Caco-2 (cell line): ENCODE measurements at places on chromosomes 6 and 20. TPM values are rescaled to one million over a fixed set of nuclear protein-coding genes. Genes with fewer than 3 reads are reported as not detected.

The EIF6 gene
- total RNA-seq: 403 and 420 TPM in 2 replicates

The C2 gene
- total RNA-seq: 4.8 and 4.9 TPM in 2 replicates

The TP53TG5 gene
- not detected in 2 replicates for total RNA-seq

The LST1 gene
- total RNA-seq: not detected in 2 replicates

The ADAM33 gene
- 0.12 and 0.23 TPM in 2 replicates for total RNA-seq

The RIN2 gene
- total RNA-seq: 35.2 and 36.7 TPM in 2 replicates

The MROH8 gene
- total RNA-seq: 1.3 and 2.6 TPM in 2 replicates

The C6orf118 gene
- not detected in 2 replicates for total RNA-seq

The PROKR2 gene
- not detected in 2 replicates for total RNA-seq

GRCh38 chr6:30494291-30494861, 5.1 kb downstream of the HLA-E start:
- no peak for DNase-seq

- no peak for DNase-seq
These were observed 41.5 kb upstream of the GJA1 start for GRCh38 chr6:121393731-121394505.

DNA sequence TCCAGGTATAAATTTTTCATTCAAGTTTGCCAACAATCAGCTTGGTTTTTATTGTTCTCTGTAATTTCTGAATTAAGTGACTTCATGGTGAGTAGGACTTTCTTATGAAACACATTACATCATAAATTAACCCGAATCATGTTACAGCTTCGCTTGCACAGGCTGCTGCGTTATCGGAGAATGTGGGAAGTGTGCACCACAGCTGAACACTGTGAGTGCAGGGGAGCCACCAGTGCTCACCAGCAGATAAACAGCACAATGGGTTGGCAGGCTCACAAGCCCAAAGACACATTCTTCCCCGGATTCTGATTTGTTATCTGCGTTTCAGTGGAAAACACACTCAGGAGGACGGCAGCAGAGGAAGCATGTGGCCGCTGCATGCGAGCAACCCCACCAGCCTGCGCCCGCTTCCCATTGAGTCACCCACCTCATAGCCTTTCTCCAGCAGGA, 121.1 kb downstream of the GMDS start:
- DNase-seq: no peak

GRCh38 chr6:46781478-46782378, 11.5 kb upstream of the MEP1A start:
- DNase-seq: peak; percentile 48

DNA sequence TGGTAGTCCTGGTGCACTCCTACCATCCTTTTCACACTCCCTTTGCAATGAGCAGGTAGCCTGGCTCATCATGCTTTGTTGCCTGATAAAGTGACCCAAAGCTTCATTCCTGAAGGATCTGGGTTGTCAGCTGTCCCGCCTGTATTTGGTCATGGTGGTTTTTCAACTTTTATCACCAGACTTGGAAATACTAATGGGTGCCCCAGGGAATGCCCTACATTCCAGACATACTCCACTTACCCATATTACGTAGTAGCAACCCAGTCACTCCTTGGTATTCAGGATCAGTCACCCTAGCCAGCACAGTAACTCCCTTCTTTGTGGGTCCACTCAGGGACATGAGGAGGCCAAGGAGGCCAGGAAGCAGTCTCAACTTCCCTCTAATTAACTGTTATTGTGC, 199.2 kb downstream of the MAFB start:
- no peak for DNase-seq

DNA sequence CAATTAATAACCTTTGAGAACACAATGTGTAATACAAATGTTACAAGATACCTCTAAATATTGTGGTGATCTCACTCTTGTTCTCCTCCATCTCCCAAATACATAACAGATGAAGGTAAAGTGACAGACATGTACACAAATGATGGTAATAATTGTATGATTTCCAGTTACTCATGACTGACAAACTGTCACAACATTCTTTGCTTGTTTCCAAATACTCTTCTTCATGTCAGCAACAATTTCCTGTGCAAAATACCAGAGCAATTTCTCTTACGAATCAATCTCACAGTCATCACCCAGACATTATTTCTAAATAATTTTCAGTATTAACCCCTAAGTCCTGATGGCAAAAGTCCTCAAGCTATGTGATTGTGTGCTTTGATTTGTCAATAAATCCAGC, 92.9 kb downstream of the RPS12 start:
- DNase-seq: no peak

DNA sequence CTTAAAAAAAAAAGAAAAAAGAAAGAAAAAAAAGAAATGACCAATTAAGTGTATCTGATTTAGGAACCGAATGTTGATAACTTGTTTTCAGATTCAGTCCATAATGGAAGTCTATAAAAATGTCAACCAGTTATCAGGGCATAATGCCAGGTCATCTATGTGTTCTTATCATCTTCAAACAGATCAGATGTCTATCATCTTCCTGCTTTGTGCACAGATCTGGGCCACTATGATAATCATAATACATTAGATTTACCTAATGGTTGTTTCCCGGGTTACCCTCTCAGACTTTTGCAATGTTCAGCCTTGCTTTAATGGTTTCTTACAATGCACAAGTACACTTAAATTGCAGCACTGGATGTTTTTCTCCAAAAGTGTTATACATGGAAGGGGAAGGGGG, 100.6 kb downstream of the NKAIN2 start:
- no peak for DNase-seq

GRCh38 chr6:126959765-126960164, 158.7 kb upstream of the RSPO3 start:
- no peak for DNase-seq

- DNase-seq: no peak
These were observed 135.3 kb downstream of the SOBP start for GRCh38 chr6:107625264-107625663.

DNA sequence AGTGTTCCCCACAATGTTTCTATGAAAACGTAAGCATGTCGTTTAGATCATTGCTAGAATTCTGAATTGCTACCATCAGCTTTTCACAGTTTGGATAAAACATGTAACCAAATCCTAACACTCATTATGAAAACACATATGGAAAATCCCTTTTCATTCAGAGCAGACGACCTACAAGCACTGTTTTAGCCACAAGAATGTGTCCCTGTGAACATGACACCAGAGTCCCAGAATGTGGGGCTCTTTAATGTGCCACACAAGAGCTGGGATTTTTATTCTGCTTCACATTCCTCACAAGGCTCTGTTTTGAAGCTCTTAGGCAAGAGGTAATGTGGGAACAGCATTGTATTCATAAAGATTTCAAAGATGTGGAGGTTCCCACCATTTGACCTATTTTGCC, 141.1 kb upstream of the CITED2 start:
- no peak for DNase-seq

DNA sequence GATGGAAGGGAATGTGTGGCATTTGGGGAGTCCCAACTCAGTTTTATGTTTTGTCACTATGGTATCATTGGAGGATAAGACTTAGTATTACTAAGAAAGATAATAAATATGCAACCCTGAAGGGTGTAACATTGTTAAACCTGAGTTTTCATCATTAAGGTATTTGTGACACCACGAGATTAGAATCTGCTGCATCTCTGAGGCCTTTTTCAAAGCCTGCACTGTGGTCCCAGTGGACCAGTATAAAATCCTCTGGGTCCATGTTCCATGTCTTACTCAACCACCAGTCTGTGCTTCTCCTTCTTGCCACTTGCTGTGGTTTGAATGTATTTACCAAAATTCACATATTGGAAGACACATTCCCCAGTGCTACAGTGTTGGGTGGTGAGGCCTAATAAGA, 130.6 kb downstream of the TBX18 start:
- DNase-seq: no peak

- DNase-seq: no peak
These were observed 100.8 kb downstream of the L3MBTL3 start for GRCh38 chr6:130119211-130119610.

DNA sequence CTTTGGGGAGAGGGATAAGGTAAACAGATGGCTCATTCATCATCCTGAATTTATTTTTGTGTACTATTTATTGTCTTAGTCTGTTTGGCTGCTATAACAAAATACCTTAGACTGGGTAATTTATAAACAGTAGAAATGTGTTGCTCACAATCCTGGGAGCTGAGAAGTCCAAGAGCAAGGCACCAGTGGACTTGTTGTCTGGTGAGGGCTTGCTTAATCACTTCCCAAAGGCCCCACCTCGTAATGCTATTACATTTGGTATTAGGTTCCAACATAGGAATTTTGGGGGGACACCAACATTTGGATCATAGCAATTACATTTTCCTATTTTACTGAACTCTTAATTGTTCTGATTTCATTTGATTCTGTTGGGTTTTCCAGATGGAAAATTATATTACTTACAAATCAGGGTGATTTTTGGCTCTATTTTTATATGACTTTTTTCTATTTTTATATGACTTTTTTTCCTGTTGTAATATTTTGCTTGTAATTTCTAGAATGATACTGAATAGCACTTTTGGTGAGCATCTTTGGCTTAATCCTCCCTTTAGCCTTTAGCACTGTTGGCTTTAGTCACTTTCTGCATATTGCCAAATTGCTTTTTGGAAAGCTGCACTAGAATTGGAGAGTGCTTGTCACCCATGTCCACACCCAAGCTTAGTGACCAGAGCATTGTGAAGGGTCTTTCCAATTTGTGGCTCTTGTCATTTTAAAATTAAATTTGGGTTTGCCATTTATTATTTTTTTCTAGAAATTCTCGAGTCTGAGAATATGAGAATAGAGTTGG, 43.7 kb upstream of the TULP4 start:
- DNase-seq: no peak

- DNase-seq: no peak
These were observed 65.4 kb upstream of the SLC22A16 start for GRCh38 chr6:110541701-110542309.

DNA sequence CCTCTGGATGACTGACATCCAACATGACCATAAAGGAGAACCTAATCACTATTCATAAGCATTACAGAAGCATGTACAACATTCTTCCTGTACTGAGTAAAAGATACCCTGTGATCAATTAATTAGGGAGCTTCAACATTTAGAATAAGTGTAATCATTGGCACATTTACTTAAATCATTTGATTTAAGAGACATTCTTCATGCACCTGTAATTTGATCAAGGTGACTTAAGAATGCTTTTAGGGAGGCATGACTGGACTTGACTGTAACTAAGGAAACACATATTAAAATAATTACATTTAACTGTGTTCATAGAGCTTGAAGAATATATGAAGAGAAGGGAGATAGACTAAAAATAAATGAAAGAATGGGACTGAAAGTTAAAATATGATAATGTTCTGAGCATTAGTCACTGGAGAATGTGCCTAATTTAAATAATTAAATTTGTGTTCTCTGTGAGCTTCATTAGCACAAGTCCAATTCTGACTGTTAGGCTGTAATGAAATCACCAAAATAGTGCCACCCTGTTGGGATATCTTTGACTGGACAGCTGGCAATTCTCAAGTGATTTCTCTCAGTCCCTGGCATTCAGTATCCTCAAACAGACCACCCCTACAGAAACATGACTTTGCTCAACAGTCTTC, 295.5 kb upstream of the ADGRB3 start:
- no peak for DNase-seq
